SJCRH30 (cell line): ENCODE measurements at places on chromosomes 1 and 21. TPM values are rescaled to one million over a fixed set of nuclear protein-coding genes. Genes with fewer than 3 reads are reported as not detected.

- H3K4me1 ChIP-seq: 0 out of 2 replicates have a peak, but pooled peaks cover 4% of the 10 kb centered on the region
- no peaks in the 10 kb centered on the region for H3K36me3 ChIP-seq
- DNase-seq: no peak
- H3K4me3 ChIP-seq: no peak overlapping the region
These were observed 17.8 kb upstream of the ARHGEF2 start for GRCh38 chr1:155996166-155996565.

GRCh38 chr1:155177918-155178281 is 4.3 kb downstream of the TRIM46 start:
- H3K36me3 ChIP-seq: no peaks in the 10 kb centered on the region
- peaks cover 3% of the 10 kb centered on the region for H3K4me1 ChIP-seq
- H3K27ac ChIP-seq: no peak overlapping the region
- H3K4me3 ChIP-seq: no peak overlapping the region
- no peaks in the 10 kb centered on the region for H3K27me3 ChIP-seq

DNA sequence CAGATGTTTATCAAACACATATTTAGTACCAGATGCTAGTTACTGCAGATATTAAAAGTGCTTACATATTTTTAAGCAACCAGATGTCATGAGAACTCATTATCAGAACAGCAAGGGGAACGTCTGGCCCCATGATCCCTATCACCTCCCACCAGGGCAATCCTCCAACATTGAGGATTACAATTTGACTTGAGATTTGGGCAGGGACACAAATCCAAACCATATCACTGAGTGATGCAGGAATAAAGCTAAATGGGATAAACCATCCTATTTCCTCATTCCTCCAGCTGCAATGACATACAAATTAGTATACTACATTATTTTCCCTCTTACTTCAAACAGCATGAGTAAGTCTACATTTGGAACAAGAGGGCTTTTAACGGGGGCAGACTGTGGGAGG is 3.1 kb upstream of the KCNK2 start:
- DNase-seq: no peak
- no peak overlapping the region for H3K4me3 ChIP-seq
- no peaks in the 10 kb centered on the region for H3K4me1 ChIP-seq
- peaks cover 8% of the 10 kb centered on the region; the same call in 1 of the 2 replicates for H3K27me3 ChIP-seq
- no peak overlapping the region for H3K27ac ChIP-seq
- no peaks in the 10 kb centered on the region for H3K36me3 ChIP-seq

DNA sequence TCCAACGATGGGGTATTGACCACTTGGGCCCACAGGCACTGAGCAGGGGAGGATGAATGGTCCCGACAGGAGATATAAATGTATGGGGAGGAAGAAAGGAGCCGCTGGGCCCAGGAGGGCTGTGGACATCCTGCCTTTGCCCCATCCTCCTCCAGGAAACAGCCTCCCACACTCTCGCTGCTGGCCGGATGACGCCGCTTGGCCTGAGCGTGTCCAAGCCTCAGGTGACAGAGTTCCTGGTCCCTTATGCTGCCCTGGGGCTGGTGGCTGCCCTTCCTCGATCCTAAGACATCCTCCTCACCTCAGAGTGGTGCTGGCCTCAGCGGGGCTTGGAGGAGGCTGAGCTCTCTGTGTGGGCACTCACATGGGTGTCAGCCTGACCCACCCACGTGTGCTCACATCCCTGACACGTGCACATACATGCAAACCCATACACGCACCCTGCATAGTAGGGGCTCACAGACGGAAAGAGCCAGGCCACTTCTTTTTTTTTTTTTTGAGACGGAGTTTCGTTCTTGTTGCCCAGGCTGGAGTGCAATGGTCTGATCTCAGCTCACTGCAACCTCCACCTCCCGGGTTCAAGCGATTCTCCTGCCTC is 5.9 kb upstream of the SERINC2 start:
- H3K36me3 ChIP-seq: no peaks in the 10 kb centered on the region
- DNase-seq: peak; percentile 40
- no peaks in the 10 kb centered on the region for H3K27me3 ChIP-seq
- peak overlapping the region; percentile 19; the same call in 1 of the 2 replicates for H3K27ac ChIP-seq
- H3K4me1 ChIP-seq: peaks cover 21% of the 10 kb centered on the region

GRCh38 chr21:42113926-42114409 is 42.9 kb downstream of the UMODL1 start:
- no peak overlapping the region for H3K4me3 ChIP-seq
- peaks cover 4% of the 10 kb centered on the region; the same call in 1 of the 2 replicates for H3K27me3 ChIP-seq
- no peak overlapping the region for H3K27ac ChIP-seq
- peaks cover 5% of the 10 kb centered on the region for H3K4me1 ChIP-seq

- no peaks in the 10 kb centered on the region for H3K4me1 ChIP-seq
- no peaks in the 10 kb centered on the region for H3K36me3 ChIP-seq
- H3K4me3 ChIP-seq: no peak overlapping the region
- H3K27ac ChIP-seq: no peak overlapping the region
These were observed 3.6 kb downstream of the FAM151A start for GRCh38 chr1:54619749-54620148.

DNA sequence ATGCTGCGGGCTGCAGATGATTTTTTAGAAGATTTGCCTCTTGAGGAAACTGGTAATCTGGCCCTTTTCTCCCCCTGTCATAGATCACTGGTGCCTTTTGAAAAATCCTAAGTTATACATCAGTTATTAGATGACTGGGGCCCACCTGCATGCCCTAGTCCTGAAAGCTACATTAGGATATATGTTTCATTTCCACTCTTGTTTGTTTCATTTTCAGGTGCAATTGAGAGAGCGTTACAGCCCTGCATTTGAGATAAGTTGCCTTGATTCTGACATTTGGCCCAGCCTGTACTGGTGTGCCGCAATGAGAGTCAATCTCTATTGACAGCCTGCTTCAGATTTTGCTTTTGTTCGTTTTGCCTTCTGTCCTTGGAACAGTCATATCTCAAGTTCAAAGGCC is 8.1 kb upstream of the IFI44 start:
- H3K27ac ChIP-seq: no peak overlapping the region
- DNase-seq: no peak
- H3K4me1 ChIP-seq: no peaks in the 10 kb centered on the region
- no peaks in the 10 kb centered on the region for H3K36me3 ChIP-seq

DNA sequence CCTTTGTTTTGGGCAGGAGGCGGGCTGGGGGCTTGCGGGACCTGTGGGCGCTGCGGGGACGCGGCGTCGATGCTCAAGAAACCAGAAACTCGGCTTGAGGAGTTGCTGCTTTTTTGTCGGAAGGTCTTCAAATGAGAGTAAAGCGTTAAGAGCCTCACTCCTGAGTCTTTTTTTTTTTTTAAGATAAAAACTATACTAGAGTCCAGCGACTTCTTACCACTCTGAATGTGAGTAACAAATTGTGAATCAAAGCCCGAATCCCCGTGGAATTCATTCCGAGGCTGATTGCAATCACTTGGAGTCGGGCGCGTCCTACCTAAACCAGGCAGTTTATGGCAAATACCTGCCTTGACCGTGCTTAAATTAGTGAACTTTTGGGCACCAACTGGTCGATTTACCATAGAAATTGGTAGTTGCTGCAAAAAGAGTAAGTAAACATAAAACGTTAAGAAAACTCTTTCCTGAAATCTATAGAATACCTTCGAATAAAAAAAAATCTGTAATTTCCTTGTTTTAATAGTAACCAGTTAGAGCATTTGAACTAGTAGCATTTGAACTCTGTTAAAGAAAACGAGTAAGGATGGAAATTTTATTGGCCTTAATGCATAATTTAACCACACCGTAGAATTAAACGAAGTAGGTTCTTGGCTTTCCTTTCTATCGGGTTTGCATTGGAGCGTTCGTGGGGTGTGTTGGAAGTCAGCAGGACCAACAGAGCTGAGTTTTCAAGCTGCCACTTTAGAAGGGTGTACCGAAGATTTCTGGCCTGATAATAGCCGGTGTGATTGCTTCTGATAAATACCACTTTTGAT is 769 bp downstream of the GPSM2 start:
- H3K4me3 ChIP-seq: peak overlapping the region; percentile 87
- DNase-seq: peak; percentile 52
- no peaks in the 10 kb centered on the region for H3K27me3 ChIP-seq
- H3K36me3 ChIP-seq: no peaks in the 10 kb centered on the region
- peak overlapping the region; percentile 22 for H3K27ac ChIP-seq
- H3K4me1 ChIP-seq: no peaks in the 10 kb centered on the region

DNA sequence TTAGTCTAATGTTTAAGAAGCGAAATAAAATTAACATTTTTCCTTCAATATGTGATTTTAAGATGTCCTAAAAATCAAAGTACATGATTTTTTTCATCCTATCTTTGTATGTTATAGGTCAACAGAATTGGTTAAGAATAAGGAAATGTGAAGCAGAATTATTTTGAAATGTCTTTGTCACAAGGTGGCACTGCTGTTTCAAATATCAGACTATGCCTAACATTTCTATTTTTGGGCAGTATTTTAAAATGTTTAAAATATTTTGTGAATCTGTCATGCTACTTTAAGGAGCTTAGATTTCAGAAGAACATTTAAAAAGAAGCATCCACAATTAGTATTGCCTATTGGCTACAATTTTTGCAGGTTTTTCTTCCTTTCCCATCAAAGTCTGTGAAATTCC is 38.7 kb downstream of the AMY1C start:
- H3K4me3 ChIP-seq: no peak overlapping the region
- no peak overlapping the region for H3K27ac ChIP-seq
- no peaks in the 10 kb centered on the region for H3K36me3 ChIP-seq
- no peaks in the 10 kb centered on the region for H3K27me3 ChIP-seq

DNA sequence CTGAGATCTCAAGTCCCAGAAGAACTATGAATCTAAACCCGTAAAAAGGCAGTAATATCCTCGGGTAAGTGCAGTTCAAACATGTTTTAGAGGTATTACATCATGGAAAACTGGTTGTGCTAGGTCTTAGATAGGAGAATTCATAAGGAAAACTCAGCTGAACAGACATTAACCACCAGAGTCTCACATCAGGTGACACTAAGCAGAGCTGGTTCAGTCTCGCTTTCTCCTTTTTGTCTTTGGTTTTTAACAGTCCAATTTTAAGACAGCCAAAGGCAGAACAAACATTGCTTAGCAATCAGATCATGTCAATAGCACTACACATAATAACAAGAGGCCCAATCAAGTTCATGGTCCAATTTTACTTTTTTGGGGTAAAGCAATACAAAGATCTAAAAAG is 63.1 kb upstream of the MUTYH start:
- no peak overlapping the region for H3K4me3 ChIP-seq
- H3K4me1 ChIP-seq: no peaks in the 10 kb centered on the region
- H3K36me3 ChIP-seq: no peaks in the 10 kb centered on the region
- no peaks in the 10 kb centered on the region for H3K27me3 ChIP-seq

PIK3C2B gene
- 2.4 and 3.6 TPM in 2 replicates for total RNA-seq

NUDT4B gene
- total RNA-seq: 5.8 and 7.3 TPM in 2 replicates

IFNLR1 gene
- total RNA-seq: not detected in 2 replicates

PADI3 gene
- 6.1 and 6.8 TPM in 2 replicates for total RNA-seq

ADCY10 gene
- 0.13 and 0.38 TPM in 2 replicates for total RNA-seq

OR2T35 gene
- not detected in 2 replicates for total RNA-seq

DCDC2B gene
- total RNA-seq: not detected in 2 replicates

RSPH1 gene
- total RNA-seq: not detected in 2 replicates

MYBPH gene
- total RNA-seq: 1.1 and 1.8 TPM in 2 replicates

SRSF11 gene
- 125 and 173 TPM in 2 replicates for total RNA-seq
